ENCODE measurements at places on chromosomes 6 and 20.

- no peak for DNase-seq
Observed at GRCh38 chr6:118736440-118736839, 85.0 kb upstream of the CEP85L start.

DNA sequence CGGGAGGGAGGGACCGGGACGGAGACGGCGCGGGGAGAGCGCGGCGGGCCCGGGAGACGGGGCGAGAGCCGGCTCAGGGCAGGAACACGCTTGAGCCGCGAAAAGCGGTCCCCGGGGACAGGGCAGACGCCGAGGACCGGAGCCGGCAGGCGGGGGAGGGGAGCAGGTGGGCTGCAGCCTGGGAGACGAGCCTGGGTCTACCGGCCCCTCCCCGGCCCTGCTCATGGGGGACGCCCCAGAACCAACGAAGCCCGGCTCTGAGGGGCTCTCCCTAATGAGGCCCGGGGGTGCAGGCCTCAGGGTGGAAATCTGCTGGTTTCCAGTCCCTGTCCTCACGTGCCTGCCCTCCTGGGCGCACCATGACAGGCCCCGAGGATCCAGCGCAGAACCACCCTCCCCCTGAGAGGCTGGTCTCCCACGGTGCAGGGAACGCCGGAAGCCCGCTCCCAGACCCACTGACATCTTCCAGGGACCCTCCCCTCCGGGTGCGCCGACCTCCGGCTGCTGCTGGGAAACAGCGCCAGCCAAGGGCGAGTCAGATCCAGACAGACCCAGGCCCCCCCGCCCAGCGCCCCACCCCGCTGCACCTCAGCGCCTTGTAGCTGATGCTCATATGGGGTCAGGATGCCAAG is 571 bp upstream of the EEF1A2 start:
- DNase-seq, result no peak

- DNase-seq, result no peak
Observed at GRCh38 chr6:162922563-162923166, 194.9 kb downstream of the PACRG start.

DNA sequence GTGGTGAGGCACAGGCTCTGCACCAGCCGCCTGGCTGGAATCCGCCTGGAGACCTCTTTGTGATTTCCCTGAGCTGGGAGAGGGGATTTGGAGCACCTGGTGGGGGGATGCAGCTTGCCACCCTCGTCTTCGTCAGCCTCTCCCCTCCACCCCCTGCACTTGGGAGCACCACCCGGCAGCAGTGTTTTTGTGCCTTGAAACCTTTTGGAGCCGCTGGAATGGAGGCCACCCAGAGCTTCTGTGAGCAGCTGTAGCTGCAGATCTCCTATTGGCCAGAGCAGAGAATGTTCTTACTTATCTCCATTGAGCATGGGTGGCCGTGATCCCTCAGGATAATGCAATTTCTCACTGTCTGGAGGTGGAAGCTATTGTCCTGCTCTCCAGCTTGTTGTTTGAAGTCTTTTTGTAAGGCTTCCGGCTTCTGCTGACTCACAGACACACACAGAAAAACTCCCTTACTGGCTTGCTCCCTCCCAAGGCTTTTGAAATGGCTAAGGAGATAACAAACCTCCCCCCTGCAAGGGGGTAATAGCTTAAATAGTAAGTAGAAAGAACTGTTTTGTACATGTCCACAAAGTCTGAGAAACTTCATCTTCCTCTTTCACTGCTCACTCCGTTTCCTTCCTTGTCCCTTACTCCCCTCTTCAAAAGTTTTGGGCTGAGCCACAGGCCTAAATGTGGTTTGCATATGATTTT is 271.2 kb downstream of the PRL start:
- DNase-seq, result no peak

DNA sequence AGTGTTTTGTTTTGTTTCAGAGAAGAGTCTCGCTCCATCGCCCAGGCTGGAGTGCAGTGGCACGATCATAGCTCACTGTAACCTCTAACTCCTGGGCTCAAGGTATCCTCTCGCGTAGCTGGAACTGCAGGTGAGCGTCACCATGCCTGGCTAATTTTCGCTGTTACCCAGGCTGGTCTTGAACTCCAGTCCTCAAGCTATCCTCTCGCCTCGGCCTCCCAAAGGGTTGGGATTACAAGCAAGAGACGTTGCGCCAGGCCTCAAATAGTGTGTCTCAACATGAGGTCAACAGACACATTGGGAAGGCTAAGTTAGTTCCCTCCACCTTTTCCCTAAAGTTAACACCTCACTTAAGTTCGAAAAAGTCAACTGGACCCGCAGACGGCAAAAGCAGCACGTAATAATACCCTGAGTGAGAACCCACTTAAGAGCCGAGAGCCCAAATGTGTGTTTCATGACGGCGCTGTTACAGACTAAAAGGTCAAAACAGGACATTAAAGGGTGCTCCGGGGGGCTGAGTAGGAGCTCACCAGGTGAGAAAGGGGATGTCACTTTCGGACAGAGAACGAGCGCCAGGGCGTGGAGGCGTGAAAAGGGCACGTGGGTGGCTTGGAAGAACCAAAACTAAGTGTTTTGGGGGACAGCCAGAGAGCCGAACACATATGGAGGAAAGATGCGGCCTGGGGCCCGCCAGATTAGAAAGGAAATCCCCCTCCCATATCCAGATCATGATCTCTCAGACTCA is 499 bp downstream of the TTI1 start:
- DNase-seq, result no peak
